ENCODE measurements at places on chromosomes 12 and 14.

GRCh38 chr12:108457734-108458361 is 57.2 kb upstream of the FICD start:
- DNase-seq, result no peak

DNA sequence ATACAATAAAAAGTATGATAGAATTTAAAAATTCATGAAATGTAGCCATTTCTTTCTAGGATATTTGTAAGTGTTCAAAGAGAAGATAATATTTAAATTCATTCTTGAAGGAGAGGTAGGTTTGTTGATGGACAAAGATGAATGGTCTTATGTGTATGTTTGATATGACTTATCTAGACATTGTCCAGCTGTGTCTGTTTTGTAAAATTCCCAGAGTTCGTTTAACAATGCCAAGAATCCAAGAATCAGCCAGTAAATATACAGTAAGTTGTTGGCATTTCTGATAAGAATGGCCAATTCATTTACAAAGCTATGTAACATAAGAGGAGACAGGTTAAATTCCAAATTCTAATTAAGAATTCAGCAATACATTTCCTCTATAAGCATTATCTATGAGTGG is 150.9 kb downstream of the ADAMTS20 start:
- no peak for DNase-seq

- no peak for DNase-seq
Measured at GRCh38 chr12:75606151-75606550, 94.7 kb upstream of the KRR1 start.

- no peak for DNase-seq
Measured at GRCh38 chr12:115672086-115672485, 605.4 kb downstream of the MED13L start.

DNA sequence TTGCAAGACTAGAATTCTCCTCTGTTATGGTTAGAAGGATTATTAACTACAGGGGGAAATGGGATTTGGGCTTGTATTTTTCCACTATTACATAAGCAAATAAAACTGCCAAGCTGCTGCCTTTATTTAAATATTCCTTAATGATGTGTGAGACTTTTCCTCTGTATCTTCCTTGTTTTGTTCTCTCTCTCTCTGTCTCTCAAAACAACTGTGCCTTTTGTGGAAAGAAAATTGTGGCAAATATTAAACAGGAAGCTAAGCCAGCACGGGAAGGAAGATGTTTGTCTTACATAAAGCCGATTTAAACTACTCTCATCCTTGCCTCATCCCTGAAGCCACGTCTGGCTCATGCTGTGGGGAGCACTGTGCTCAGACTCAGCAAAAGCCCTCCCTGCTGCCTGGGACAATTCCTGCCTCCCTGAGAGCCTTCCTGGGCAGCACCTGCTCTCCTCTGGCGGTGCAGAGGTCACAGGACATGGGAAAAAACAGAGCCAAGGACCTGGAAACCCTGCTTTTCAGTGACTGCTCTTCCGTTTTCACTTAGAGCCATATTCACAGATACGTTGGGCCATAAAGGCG is 237.2 kb downstream of the SLC15A4 start:
- no peak for DNase-seq

DNA sequence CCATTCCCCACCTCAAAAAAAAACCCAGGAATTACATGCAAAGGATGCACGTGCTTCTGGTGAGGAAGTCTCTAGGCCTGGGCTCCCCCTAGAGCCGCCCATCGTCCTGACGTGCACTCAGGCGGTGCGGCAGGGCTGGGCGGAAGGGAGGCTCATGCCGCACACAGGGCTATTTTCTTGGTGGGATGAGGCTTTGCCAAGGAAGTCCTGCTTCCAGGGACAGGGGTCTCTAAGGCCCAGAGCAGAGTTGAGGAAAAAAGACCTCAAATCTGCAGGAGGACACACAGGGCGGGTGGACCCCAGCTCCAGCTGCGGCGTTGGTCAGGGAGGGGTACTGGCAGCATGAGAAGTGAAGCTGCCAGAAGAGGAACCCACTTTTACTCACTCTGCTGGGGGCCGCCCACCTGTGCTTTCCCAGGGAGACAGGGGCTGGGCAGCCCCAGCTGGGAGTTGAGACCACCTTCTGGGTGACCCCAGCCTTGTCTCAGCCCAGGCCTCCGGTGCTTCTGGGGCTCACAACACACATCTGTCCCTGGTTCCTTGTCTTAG is 4.2 kb downstream of the RHOF start:
- no peak for DNase-seq

DNA sequence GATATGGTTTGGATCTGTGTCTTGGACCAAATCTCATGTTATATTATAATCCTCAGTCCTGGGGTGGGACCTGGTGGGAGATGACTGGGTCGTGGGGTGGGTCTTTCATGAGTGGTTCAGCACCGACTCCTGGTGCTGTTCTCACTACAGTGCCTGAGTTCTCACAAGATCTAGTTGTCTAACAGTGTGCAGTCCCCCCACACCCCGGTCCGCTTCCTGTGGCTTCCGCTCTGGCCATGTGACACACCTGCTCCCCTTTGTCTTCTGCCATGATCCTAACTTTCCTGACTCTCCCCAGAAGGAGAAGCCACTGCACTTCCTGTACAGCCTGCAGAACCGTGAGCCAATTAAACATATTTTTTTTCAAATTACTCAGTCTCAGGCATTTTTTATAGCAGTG is 1262.2 kb downstream of the TMEM121 start:
- no peak for DNase-seq

- no peak for DNase-seq
Measured at GRCh38 chr14:32606301-32606700, 277.2 kb downstream of the AKAP6 start.

GRCh38 chr12:63752283-63752682 is 27.4 kb upstream of the RXYLT1 start:
- DNase-seq, result no peak

DNA sequence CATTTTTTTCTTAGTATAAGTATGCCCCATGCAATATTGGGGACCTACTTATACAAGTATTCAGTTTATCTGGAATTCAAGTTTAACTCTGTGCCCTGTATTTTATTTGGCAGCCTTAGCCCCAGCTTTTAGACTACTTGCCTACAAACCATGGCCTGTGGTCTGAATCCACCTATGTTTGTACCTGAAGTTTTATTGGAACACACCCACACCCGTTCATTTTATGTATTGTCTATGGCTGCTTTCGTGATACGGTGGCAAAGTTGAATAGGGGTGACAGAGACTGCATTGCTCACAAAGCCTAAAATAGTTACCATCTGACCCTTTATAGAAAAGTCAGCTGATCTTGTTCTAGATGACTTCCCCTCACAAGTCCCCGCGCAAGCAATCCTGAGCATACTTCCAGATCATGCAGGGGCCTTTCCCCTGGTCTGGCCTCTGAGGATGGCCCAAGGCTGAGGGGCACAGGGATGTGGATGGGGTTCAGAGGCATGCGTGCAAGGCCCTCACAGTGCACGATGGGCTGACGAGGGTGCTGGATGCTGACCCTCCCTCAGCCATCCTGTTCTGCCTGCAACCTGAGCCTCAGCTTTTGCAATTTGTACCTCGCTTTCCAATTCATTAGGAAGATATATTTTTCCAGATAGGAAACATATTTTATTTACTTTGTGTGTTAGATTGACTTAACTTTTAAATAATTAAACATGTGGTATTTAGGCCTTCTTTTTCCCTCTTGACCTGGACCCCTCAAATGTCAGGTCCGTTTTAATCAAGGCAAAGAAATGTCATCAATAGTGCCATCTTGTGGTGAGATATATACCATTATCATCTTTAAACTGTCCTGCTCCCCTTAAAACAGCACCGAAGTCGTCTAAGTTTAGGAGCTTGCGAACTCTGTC is 527.3 kb upstream of the CCDC196 start:
- DNase-seq, result no peak

- no peak for DNase-seq
Measured at GRCh38 chr14:60753264-60754119, 18.9 kb downstream of the MNAT1 start.

GRCh38 chr12:12686472-12686871 is 9.5 kb downstream of the GPR19 start:
- DNase-seq, result no peak

DNA sequence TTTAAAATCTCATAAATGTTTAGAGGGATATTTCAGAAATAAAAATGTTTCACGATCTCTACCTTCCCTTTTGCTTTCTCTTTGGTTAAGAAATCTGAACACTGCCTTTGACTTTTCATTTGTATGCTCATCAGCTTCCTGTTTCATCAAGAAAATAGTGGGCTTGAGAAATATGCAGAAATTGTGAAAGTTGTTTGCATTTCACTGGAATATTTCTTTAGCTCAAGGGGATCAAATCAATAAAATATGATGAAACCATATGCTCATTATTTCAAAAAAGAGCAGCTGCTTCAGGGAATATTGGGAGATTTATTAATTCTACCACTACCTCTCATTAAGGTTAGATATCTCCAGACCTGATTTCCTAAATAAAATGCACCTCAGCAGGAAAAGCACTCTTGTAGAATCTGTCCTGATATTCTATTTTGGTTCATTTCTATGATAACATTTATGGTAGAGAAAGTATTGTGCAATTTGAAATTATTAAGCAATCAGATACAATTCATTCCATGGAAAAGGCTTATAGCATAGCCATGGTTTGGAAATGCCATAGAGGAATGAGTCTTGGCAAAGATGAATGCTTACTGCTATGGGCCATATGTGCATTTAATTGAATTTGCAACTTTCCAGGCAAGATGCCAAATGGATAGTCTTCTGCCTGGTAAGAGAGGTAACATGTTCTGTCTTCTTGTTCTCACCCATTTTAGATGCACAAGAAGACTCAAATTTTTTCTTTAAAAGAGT is 212.6 kb upstream of the SLC16A7 start:
- no peak for DNase-seq

DNA sequence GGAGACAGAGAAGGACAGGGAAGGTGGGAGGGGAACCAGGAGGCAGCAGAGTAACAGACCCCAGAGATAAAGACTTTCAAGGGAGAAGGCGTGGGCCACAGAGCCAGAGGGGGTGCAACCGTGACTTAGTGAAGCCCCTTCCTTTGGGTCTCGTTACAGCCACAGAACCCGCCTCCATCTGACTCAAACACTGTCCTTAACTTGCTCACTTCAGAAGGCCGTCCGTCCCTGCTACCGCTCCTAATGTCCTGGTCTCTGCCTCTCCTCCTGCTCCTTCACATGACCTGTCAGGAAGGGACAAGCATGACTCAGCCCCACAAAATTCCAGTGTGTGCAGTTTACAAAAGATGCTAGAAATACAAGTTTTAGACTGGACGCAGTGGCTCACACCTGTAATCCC is 18.0 kb downstream of the RIMBP2 start:
- DNase-seq, result no peak

- DNase-seq, result no peak
Measured at GRCh38 chr12:104669851-104670337, 213.1 kb downstream of the CHST11 start.

GRCh38 chr12:28800129-28800528 is 348.9 kb upstream of the FAR2 start:
- no peak for DNase-seq

DNA sequence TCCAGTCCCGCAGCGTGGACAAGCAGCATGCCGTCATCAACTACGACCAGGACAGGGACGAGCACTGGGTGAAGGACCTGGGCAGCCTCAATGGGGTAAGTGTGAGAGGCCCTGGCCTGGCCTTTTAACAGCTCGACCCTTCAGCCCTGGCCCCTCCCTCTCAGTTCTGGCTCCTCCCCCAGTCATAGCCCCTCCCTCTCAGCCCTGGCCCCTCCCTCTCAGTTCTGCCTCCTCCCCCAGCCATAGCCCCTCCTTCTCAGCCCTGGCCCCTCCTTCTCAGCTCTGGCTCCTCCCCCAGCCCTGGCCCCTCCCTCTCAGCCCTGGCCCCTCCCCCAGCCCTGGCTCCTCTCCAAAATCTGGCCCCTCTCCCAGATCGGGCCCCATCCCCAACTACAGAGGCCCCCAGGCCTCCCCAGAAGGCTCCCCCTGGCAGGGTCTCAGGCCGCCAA is 11.2 kb downstream of the CEP170B start:
- no peak for DNase-seq

GRCh38 chr12:64635356-64635998 is 25.2 kb downstream of the RASSF3 start:
- no peak for DNase-seq

DNA sequence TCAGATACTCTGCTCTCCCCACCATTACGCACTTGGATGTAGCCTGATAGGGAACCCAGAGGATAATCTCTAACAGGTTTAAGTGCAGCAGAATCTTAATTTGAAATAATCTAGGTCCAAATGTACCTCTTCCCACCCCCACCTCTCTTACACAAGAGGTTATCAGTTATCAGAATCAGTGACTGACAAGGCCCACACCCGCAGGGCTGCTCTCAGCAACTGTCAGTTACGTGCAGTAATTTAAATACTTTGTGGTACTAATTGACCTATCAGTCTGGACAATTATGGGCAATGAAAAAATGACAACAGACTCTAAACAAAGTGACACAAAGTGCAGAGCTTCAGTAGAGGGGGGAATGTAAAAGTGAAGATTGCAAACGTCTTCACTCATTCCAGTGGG is 74.0 kb downstream of the CLIP1 start:
- no peak for DNase-seq

DNA sequence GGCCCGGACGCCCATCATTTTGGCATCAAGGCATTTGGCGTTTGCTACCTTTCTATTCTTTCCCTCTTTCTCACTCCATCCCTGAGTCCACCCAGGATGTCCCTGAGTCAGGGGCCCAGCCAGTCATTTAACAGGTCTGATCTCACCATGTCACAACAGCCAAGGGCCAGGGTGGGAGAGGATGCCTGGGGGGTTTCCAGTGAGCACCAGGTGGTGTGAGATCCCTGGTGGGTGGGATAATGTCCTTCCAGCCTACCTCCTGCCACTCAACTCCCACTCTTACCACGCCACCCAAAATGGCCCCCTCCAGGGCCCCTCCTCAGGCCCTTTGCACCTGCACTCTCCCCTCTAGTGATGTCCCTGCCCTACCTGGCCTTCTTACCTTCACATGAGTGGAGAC is 310.8 kb downstream of the BCL11B start:
- no peak for DNase-seq

- DNase-seq, result no peak
Measured at GRCh38 chr14:91354221-91354916, 63.3 kb downstream of the CCDC88C start.

DNA sequence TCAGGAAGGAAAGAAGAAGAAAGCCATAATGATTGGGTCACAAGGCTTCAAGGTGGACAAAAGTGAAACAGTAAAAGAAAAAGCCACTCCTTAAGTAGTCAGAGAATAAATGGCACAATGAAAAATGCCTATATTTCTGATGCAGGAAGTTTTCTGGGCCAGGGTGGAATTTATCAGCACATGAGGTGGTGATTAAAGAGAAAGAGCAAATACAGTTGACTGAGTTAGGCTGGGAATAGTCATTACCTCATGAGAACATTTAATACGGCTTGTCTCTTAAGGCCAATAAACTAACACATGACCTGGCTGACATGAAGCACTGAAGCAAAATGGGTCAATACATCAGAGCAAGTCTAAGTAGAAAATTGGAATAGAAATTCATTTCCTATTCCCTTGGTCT is 499.7 kb downstream of the TMTC2 start:
- DNase-seq, result no peak

GRCh38 chr12:94678849-94679248 is 28.5 kb upstream of the TMCC3 start:
- no peak for DNase-seq

DNA sequence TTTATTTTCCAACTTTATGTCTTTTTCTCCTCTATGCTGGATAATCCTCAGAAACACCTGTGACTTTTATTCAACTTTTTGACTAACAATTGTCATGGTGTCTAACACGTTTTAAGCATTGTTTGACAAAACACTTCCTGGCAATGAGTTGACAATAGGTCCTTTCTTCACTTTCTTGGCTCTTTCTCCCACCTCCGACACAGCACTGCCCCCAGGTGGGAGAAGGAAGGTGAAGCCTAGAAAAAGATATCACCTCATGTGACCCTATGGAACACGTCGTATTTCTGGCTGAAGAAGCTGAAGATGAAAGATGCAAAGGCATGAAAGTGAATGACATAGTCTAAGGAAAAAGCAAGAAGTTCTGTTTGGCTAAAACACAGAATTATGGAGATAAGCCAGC is 430.0 kb downstream of the ETNK1 start:
- DNase-seq, result no peak

Measured in NCI-H510A (cell line).